ENCODE measurements at places on chromosomes 2 and 18. TPM values are rescaled to one million over a fixed set of nuclear protein-coding genes. Genes with fewer than 3 reads are reported as not detected.

The TMEM198 gene
- 5.1 TPM for total RNA-seq

The SATB2 gene
- total RNA-seq, result 3.5 TPM

The ANKRD23 gene
- 0.49 TPM for total RNA-seq

The MTHFD2 gene
- 112 TPM for total RNA-seq

The YWHAQ gene
- total RNA-seq, result 327 TPM

The GLI2 gene
- 25.5 TPM for total RNA-seq

The SFXN5 gene
- 7.0 TPM for total RNA-seq

The CCDC102B gene
- 2.4 TPM for total RNA-seq

The GAREM2 gene
- total RNA-seq, result 2.3 TPM

The GCG gene
- not detected for total RNA-seq

The GPBAR1 gene
- 0.16 TPM for total RNA-seq

The MOGAT1 gene
- not detected for total RNA-seq

The ADAM23 gene
- total RNA-seq, result 0.33 TPM

The GPR45 gene
- total RNA-seq, result 0.25 TPM

The DCC gene
- total RNA-seq, result not detected

The PLCD4 gene
- not detected for total RNA-seq

The CROCC2 gene
- not detected for total RNA-seq

The AKAIN1 gene
- total RNA-seq, result not detected

The AFF3 gene
- 7.4 TPM for total RNA-seq

The RGPD4 gene
- total RNA-seq, result not detected

The MPP4 gene
- 2.3 TPM for total RNA-seq

The SH2D6 gene
- not detected for total RNA-seq

The TFCP2L1 gene
- total RNA-seq, result 0.33 TPM

The RUFY4 gene
- total RNA-seq, result not detected

The COL5A2 gene
- total RNA-seq, result 239 TPM

The SGPP2 gene
- 1.8 TPM for total RNA-seq

The MAP4K3 gene
- total RNA-seq, result 22.5 TPM

The MAP3K20 gene
- total RNA-seq, result 16.6 TPM

The RRM2 gene
- total RNA-seq, result 215 TPM

The BZW1 gene
- total RNA-seq, result 193 TPM

The ADNP2 gene
- 20.7 TPM for total RNA-seq

The ABHD1 gene
- total RNA-seq, result 0.89 TPM

The DCDC2C gene
- total RNA-seq, result not detected

The DLX2 gene
- 0.16 TPM for total RNA-seq

The GALNT13 gene
- total RNA-seq, result 0.33 TPM

The SLC4A5 gene
- under 0.01 TPM for total RNA-seq

The KATNAL2 gene
- 3.0 TPM for total RNA-seq

The DGKD gene
- total RNA-seq, result 15.6 TPM

The CIB4 gene
- total RNA-seq, result not detected

The ACP1 gene
- total RNA-seq, result 66.2 TPM

The GDF7 gene
- not detected for total RNA-seq

The SIX3 gene
- total RNA-seq, result not detected

The FAM117B gene
- 3.3 TPM for total RNA-seq

The ERFE gene
- 34.5 TPM for total RNA-seq

The ERMN gene
- total RNA-seq, result not detected

The TM4SF20 gene
- total RNA-seq, result not detected

The RAD51AP2 gene
- total RNA-seq, result not detected

The CRYBA2 gene
- not detected for total RNA-seq

The REG1B gene
- not detected for total RNA-seq

The ADRA2B gene
- total RNA-seq, result not detected

The MC4R gene
- total RNA-seq, result 0.13 TPM

The NAT8 gene
- total RNA-seq, result not detected
